GM03348 (cell line): ENCODE measurements at places on chromosomes 6 and 20.

- DNase-seq, result peak; percentile 79
These were observed 46.8 kb upstream of the FAM83C start for GRCh38 chr20:35339007-35339406.

DNA sequence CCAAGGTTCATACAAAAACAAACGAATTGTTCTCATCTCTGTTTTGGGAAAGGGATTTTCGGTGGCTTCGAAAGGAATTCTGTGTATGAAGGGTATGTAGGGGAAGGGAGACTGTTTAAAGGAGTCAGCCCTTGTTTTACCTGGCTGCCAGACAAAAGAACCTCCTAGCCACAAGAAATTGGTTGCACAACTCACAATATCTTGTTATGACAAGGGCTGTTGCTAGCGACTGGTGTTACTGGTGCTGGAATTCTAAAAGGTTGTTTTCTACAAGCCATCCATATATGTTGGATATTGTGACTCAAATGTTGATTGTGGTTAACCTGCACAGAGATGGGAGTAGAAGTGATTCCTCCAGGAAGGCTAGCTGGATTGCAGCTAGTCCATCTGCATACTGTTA lies 34.6 kb upstream of the CITED2 start:
- peak; percentile 54 for DNase-seq

GRCh38 chr20:62893700-62894099 lies 32.1 kb upstream of the TCFL5 start:
- DNase-seq, result no peak

DNA sequence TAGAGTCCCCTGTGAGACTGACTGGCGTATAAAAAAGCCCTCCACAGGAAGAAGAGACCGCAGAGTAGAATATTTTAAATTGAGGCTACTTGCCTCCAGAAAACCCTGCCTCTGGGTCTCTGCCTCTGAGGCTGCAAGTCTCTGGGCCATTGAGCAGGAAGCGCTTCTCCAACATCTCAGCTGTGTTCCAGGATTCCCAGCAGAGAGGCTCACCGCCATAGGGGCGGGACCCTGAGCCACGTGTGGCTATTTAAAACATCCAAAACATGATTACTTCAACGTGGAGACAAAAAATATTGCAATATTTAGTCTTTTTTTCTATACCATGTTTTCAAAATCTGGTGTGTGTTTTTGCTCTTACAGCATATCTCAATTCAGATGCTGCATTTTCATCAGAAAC lies 59.4 kb downstream of the GNAS-AS1 start:
- no peak for DNase-seq

GRCh38 chr6:1834207-1834606 lies 224.5 kb downstream of the FOXC1 start:
- DNase-seq, result no peak

GRCh38 chr6:39003072-39003471 lies 45.5 kb upstream of the GLP1R start:
- DNase-seq, result no peak

GRCh38 chr6:130203370-130203769 lies 19.4 kb downstream of the SAMD3 start:
- DNase-seq, result no peak

GRCh38 chr6:27020553-27020880 lies 227.0 kb upstream of the PRSS16 start:
- no peak for DNase-seq

DNA sequence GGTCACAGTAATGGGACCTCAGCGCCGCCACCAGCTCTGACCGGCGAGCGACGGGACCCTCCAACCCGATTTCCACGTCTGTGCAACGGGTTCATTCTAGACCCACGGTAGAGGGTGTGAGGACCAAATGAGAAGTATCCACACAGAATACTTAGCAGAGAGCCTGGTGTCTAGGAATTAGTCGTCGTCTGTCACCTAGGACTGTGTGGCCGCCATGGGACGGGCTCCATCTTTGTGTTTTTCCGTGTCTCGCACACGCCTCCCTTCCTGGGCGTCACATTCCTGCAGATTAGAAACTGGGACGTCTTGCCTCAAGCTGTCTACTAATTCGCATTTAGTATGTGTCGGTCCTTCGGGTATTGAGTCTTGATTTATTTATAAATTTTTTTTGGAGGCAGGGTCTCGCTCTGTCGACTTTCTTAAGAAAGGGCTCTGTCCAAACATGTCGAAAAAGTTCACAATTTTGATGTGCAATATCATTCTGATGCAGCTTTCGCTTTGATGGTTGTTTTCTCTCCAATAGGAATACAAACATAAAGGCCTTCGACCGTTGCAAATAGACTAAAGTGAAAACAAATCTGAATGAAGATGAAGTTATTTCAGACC lies 563 bp downstream of the MGME1 start:
- peak; percentile 31 for DNase-seq

GRCh38 chr6:42135722-42136121 lies 6.7 kb downstream of the C6orf132 start:
- no peak for DNase-seq

DNA sequence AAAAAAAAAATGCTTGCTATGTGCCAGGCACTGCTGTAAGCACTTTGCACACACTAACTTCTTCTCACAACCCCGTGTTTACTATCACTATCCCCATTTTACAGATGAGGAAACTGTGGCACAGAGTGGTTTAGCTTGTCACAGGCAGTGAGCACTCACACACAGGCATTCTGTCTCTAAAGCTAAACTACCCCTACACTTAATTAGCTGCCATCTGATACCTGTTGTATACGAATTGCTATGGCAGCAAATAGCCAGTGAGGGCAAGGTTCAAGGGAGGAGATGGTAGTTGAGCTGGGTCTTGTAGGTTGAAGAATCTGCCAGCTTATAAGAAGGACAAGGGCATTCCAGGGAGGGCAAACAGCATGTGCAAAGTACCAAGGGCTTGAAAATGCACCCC lies 5.2 kb downstream of the TNNC2 start:
- DNase-seq, result no peak

- no peak for DNase-seq
These were observed 14.0 kb upstream of the SCGN start for GRCh38 chr6:25637960-25638434.

DNA sequence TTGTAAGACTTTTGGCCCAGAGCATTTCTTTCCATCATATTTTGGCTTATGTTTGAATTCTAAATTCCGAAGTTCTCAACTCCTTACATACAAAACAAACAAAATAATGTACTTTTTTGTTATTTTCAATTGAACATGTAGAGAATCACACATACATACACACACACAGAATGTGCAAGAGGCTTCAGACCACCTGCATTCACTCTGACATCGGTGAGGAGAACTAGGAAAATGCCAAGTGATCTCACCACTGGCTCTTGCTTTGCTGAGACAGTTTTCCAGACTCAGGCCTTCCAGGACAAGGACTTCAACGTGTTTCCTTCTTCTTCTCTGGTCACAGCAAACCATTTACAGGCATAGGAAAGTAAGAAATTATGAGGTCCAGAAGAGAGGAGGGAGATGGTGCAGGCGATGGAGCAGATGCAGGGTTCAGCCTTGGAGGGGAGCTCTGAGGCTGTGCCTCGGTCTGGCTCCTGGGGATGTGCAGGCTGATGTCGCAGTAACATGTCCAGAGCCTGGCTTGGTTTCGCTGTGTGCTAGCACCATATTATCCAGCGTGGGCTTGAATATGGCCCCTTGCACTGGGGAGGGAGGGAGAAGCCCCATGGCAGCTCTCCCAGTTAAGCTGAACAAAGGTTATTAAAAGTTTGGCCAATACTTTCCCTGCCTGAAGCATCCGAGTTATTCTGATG lies 93.4 kb downstream of the DACT2 start:
- DNase-seq, result no peak

DNA sequence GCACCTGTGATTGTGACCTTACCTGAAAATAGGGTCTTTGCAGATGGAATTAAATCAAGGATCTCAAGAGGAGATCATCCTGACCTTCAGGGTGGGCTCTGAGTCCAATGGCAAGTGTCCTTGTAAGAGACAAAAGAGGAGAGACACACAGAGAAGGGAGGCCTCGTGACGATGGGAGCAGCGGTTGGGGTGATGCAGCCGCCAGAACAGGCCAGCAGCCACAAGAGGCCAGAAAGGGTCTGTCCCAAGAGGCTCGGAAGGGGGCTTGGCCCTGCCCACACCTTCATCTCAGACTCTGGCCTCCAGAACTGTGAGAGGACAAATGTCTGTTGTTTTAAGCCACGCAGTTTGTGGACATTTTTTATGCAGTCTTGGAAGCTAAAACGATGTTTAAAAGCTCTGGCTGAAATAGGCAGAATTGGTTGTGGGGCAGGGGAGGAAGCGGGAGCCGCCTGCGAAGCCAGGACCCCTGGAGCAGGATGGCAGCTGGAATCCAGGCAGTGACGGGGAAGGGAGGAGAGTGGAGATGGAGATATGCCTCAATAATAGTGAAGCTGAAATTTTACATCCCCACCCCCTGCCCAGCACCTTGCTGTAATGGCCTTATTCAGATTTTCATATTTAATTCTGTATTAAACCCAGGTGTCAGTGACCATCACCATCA lies 216.4 kb downstream of the ANKRD60 start:
- DNase-seq, result no peak
